ENCODE measurements at places on chromosomes 3 and 15.

GRCh38 chr3:127204841-127205582 lies 12.1 kb downstream of the PRR23E start:
- DNase-seq = no peak

DNA sequence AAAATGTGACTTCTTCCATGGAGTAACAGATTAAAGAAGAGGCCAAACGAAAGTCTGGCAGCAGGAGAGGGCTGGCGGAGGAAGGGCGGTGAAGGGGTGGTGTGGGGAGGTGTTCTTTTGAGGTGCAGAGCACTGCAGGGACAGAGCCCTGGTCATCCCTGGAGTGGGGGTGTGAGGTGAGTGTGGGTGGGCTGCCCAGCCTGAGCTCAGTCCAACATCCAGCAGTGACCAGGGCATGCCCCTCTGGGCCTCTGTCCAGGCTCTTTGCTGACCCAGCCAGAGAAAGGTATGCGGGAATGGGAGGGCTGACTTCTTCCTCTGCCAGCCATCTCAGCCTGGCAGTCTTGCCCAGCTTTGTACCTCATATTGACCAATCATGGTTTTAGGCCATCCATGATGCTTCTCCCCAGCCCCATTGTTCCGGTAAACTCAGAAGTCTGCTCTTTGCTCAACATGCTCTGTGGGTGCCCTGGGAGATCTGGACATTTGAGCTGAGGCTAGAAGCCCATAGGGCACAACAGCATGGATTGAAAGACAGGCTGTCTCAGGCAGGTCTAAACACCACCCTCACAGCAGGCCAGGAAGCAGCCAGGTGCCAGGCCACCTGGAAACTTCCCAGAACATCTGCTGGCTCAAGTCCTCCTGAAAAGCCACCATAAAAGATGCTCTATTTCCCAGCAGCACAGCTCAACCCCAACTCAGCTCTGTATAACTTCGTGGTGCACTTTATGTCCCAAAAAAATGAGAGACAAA lies 25.9 kb upstream of the CXCR6 start:
- DNase-seq = no peak

GRCh38 chr3:51257870-51258269 lies 127.2 kb upstream of the MANF start:
- DNase-seq = no peak

DNA sequence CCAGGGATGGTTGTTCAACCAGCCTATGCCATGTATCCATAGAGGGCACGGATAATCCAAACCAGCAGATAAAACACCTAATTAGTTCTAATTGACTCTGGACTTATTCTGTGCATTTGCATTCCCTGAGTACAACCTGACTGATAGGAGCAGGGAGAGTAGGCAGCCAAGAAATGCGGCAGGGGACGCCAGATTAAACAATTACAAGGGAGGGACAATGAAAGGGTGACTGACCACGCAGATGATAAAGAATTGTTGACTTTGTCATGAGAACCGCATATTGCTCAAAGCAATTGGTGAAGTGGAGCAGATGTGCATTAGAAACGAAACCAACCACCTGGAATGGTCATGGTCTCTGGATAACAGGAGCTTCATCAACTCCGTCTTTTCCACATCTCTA lies 369.1 kb upstream of the FRG2C start:
- DNase-seq = no peak

GRCh38 chr3:159191447-159191846 lies 389.6 kb downstream of the MFSD1 start:
- no peak for DNase-seq

GRCh38 chr3:64809086-64809485 lies 121.3 kb upstream of the ADAMTS9 start:
- DNase-seq = no peak

DNA sequence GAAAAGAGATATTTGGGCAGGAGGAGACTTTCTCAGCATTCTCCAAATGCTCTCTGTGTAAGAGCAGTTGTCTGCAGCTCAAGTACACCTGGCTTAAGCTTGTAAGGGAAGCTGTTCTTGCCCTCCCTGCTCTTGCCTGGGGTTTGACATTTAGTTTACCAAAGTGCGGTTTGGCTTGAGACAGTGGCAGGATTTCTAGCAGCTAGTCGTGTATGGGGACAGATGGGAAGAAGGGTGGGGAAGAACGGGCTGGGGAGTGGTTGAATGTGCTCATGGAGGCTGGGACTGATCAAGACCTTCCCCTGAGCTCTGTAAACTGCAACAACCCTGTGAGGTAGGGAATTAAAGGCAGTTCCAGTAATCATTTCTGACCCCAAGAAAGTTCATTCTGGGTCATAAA lies 39.8 kb downstream of the SQOR start:
- DNase-seq = no peak

GRCh38 chr3:72196377-72196929 lies 411.5 kb upstream of the PROK2 start:
- no peak for DNase-seq

- DNase-seq = no peak
Observed at GRCh38 chr3:44506961-44507360, 29.5 kb upstream of the ZNF445 start.

DNA sequence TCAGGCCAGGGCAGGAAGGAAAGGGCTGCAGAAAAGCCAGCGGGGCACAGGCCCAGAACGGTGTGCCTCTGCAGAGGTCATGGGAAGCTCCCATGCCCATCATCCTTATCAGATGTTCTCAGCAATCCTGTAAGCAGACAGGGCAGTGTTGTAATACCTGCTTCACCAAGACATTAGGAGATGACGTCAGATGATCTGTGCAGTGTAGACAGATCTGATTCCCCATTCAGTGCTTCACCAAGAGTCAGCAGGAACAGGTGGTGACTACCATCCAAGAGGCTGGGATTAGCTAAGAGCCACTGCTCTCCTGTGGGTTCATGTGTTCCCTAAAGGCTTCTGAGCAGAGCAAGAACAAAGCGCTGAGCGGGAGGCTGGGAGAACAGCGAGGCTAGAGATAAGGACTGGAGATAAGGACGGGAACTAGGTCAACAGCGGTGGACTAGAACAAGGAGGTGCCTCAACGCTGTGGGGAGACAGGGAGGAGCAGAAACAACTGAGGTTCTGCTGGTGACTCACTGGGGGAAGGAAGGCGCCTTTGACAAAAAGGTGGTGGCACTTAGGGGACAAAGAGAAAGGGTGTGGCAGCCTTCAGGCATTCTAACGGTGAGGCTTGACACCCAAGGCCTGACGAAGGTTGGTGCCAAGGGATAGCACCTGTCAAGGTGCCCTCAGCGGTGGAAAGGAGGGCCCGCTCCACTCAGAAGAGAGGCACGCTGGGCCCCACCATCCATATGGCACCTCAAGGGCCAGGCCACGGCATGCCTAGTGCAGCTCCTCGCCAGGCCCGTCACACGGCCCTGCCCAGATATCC lies 28.4 kb downstream of the CCDC12 start:
- DNase-seq = peak; percentile 32

GRCh38 chr3:110062716-110063115 lies 725.4 kb upstream of the DPPA4 start:
- DNase-seq = no peak

DNA sequence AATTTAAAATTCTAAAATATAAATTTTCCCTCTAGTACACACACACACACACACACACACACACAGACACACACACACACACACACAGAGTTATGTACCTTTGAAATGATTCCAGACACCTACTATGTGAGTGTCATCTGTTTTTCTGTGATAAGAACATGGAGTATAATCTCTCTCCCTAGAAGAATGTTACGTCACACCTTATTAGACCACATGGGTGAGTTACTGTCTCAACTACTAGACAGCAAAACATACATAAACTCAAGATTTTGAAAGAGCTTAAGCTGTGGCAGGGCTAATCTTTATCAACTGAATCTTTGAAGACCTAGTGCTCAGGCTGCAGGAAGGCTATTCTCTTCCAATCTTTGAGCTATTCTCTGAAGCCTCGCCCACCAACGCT lies 385.9 kb upstream of the BCHE start:
- no peak for DNase-seq

- DNase-seq = no peak
Observed at GRCh38 chr3:3927198-3927597, 128.0 kb downstream of the LRRN1 start.

DNA sequence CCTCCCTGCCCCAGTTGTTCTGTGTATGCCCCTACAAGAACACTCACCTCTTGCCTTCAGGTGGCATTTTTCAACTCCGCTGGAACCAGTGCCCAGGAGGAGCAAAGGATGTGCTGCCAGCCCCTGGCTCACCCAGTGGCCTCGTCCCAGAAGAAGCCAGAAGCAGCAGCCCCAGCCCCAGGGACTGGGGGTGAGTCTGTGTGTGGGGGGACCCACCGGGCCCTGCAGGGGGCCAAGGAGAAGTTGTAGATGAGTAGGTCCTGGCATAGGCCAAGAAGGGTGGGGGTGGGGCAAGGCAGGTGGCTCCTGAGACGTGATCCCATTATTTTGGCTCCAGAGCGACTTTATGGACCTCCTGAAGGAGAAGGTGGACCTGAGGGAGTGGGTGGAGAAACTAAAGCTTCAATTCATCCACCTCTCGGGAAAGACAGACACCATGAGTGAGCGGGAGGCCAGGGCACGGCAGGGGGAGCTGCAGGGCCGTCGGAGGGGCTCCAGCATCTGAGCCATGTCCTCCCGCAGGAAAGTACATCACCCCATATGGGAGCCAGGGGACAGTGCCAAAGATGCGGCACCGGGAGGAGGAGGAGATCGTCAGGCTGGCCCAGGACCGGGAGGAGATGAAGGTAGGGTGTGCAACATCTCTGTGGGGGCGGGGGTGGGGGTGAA lies 29.3 kb downstream of the NGRN start:
- DNase-seq = no peak

DNA sequence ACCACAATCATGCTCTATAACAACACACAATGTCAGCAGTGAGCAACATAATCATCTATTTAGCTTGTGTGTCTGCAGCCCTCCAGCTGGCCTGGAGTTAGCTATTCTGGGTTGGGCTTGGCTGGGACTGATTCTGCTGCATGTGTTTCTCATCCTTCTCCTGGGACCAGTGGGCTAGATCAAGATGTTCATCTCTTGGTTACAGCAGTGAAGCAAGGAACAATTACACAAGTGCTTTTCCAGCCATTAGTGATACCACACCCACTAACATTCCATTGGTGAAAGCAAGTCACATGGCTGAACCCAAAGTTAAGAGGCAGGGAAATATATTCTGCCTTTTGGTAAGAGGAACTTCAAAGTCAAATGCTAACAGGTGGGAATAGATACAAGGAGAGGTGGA lies 14.6 kb downstream of the NUDT16 start:
- no peak for DNase-seq

- no peak for DNase-seq
Observed at GRCh38 chr3:52469001-52469400, 13.6 kb downstream of the NISCH start.

DNA sequence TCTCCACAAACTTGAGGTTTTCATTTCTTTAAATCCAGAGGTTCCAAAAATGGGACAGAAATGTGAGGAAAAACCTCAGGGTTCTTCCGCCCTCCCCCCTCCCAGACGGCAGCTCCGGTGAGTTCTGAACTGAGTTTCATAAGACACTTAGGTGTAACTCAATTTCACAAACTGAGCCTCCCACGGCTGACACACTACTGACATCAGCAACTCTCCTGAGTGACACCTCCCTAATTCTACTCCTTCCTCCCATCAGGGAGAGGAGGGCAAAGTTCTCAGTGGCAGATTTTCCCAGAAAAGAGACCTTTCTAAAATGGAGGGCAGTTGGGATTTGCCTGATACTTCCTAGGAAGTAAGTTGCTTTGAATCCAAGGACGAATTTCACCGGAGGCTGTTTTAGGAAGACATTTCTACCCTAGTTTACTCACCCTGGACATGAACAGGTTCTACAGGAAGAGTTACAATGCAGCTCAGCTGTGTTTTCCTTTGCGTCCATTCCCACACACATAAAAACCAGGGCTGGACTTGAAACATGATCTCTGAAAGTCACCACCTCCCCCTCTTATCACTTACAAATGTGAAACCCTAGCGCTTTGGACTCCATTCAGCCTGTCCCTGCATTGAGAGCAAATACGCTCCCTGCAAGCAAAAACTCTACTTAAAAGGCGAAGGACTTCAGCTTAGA lies 78.1 kb upstream of the LMOD3 start:
- peak; percentile 33 for DNase-seq

GRCh38 chr3:130950124-130950523 lies 56.2 kb downstream of the ATP2C1 start:
- DNase-seq = no peak

DNA sequence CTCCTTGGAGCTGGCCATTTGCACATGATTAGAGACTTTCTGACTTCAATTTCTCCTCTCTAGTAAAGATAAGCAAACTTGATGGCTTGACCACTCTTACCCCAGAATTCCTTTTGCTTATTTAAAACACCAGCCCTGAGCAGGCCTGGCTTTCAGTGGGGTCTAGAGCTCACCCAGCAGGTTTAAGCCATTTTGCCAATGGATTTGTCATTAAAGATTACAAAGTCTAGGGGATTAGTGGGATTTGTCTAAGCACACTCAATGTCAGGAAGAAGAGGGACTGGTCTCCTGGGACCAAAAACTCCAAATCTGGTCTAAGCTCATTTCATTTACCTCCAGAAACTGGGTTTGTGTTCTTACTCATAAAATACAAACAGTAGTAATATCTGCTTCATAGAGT lies 57.3 kb upstream of the SNTN start:
- DNase-seq = no peak

DNA sequence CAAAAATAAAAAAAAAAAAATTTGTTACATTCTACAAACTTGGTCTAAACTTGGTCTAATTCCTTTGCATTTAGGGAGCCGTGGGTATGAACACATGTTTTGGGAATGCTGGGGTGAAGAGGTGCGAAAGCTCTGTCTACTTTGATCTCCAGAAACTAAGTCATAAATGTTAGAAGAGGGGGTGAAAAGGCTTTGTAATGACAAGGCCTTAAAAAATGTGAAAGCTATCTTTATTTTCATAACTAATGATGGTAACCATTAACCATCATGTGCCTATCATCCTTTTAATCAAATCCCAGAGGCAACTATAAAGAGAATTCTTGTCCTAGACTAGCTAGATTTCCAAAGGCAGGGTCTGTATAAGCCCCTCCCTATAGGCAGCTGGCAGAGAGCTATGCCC lies 60.9 kb downstream of the PRICKLE2 start:
- DNase-seq = no peak

DNA sequence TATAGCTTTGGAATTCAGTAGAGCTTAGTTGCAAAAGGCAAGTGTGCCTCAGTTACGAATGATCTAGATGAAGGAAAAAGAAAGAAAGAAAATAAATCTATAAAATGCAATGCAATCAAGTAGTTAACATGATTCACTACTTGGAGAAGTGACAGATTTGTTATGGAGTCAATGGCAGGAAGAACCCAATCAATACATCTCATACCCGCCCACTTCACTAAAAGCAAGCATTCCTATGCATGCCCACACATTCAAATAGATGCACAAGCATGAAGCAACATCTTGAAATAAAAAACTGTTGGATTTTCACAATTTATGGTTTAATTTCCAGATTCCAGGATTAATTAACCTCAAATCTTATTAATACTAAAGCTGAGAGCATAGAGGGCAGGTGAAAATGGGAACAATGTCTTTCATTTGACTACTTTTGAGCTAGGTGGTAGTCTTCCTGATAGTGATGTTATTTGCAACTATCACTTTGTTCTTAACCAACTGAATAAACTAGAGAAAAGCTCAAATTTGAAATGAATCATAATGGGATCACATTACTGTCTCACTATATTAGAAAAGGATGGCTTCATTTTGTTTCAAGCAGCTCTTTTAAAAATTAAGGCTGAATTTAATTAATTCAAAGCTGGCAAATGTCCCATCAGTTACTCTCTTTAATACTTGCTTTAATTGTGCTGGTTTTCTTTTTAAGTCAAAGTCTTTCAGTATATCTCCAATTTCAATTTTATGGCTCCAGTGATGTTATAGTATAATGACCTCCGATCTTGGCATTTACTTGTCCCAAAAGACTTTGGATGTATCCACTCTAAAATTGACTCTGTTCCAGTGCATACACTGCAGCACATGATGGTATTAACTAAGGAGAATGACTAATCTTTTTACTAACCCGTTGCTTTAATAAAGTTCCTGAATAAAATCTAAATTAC lies 46.7 kb upstream of the CCDC50 start:
- no peak for DNase-seq

All from stimulated activated CD4-positive, alpha-beta T cell treated with anti-CD3 and anti-CD28 coated beads, Interleukin-1b, Interleukin-23, amount 100 ng/mL, for 24 hours (primary cell).